ENCODE measurements at places on chromosomes 6 and 20.

DNA sequence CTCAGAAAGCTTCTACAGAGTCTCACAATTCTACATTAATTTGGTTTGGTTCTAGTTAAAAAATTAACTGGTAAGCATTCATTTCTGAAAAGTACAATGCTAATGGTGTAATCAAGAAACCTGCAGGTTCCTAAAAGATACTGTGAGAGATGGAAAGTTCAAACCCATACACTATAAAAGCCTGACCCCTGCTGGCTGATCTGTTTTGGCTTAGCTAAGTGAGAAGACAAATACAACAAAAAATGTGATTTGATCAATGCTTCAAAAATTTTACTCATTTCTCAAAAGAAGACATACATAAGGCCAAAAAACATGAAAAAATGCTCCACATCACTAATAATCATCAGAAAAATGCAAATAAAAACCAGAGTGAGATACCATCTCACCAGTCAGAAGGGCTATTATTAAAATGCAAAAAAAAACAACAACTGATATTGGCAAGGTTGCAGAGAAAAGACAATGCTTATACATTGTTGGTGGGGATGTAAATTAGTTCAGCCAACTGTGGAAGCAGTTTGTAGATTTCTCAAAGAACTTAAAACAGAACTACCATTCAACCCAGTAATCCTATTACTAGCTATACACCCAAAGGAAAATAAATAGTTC, 102.8 kb downstream of the MOXD1 start:
- DNase-seq, result peak; percentile 54

DNA sequence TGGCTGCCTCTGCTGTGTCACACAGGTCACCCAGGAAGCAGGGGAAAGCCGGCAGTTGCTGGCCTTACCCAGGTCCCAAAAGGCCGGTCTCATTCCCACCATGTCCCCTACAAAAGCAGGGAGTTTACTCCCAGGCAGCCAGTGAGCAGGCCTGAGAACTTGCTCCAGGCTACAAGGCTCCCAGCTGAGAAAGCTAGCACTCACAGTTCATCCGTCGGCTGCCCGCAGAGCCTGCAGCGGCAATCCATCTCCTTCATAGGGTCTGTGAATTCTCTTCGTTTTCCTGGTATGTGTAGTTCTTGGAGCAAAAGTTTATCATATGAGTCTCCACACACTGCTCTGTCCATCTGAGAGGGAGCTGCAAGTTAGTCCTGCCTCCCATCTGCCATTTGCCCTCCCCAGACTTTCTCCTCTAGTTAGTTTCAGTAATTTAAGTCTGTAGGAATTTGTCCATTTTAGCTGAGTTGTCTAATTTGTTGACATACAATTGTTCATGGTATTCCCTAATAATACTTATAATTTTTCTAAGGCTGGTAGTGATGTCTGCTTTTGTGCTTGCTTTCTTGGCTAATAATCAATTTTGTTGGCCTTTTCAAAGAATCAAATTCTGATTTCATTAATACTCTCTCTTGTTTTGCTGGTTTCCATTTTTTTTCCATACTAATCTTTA, 135.6 kb downstream of the MAP3K4 start:
- DNase-seq, result no peak

DNA sequence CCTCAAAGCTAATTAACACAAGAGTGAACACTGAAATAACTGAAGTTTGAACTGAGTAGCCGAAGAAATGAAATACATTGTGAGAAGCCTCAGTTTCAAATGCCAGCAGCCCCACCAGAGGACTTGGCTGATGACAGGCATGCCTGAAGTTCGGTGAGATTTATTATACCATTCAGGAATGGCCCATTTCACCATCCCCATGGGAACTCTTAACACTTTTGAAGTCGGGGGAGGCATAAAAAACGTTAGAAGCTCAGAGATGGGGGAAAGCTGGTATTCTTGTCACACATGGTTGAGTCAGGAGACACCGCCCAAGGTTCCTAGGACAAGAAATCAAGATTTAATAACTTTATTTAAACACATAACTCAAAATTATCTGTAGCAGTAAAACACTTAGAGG, 17.6 kb upstream of the SLC22A3 start:
- peak; percentile 18 for DNase-seq

DNA sequence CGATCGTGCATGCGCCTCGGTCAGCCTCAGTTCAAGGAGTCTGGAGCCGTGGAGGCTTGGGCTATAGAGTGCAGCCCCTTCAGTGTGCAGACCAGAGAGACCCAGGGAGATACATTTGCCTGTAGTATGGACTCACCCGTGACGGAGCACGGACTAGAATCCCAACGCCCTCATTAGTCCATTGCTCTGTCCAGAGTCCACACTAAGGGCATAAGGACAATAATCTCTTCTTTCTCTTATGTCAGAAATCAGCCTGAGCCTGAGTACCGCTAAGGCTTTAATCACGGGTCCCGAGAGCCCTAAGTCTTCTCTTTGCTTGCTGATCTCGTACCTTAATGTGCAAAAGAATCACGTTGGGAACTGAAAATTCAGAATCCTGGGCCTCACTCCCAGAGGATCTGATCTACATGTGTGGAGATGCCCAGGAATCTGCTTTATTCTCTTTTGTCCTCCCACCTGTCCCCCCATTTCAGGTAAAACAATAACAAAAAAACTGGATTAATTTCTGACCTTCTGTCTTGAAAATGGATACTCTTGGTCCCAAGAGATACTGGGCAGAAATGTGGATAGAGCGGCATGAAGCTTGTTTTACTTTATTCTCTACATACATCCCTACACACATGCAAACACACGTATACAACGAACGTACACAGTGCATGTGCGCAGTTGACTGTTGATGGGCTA, 671 bp downstream of the BPHL start:
- peak; percentile 20 for DNase-seq

GRCh38 chr6:71294121-71294523, 5.5 kb downstream of the OGFRL1 start:
- peak; percentile 72 for DNase-seq

DNA sequence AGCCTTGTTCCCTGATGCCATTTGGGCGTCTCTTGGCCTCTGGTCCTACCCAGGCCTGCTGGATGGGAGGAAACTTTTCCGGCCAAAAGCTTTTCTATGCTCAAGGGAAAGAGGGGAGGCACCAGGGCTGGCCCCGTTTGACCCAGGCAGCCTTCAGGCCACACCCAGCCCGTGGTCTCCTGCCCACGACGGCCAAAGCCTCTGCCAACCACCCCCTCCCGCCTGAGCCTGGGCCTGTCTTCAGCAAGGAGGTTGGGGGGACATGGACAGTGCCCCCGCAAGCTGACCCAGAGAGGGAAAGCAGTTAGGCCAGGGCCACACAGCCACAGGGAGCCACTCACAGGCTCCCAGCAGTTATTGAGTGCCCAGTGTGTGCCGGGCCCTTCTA, 49.5 kb downstream of the SRC start:
- DNase-seq, result no peak

DNA sequence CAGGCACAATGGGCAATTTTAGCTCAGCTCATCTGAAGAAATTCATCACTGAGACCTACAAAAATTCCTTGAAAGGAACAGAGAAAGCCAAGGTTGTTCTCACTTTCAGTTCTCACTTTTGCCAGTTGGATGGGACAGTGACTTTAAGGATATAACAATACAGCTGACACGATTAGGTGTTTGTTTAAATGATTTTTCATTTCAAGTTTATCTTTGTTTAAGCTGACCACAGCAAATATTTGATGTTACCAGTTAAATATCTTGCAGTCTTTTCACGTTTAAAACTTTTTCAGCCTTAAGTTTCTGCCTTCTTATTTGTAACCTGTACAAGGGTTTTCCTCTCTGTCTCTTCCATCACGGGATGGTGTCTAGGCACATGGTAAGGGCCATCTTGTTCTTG, 93.6 kb downstream of the PLCB1 start:
- DNase-seq, result no peak

GRCh38 chr6:30730601-30731435, 10.7 kb downstream of the TUBB start:
- DNase-seq, result peak; percentile 63
